ENCODE measurements at places on chromosomes 1 and 21. TPM values are rescaled to one million over a fixed set of nuclear protein-coding genes. Genes with fewer than 3 reads are reported as not detected.

Gene B4GALT3
- total RNA-seq = 23.6 TPM

Gene ACOT11
- total RNA-seq = 48.9 TPM

Gene BATF3
- 1.6 TPM for total RNA-seq

Gene NTMT2
- 5.9 TPM for total RNA-seq
